ENCODE measurements at places on chromosomes 2 and 18.

DNA sequence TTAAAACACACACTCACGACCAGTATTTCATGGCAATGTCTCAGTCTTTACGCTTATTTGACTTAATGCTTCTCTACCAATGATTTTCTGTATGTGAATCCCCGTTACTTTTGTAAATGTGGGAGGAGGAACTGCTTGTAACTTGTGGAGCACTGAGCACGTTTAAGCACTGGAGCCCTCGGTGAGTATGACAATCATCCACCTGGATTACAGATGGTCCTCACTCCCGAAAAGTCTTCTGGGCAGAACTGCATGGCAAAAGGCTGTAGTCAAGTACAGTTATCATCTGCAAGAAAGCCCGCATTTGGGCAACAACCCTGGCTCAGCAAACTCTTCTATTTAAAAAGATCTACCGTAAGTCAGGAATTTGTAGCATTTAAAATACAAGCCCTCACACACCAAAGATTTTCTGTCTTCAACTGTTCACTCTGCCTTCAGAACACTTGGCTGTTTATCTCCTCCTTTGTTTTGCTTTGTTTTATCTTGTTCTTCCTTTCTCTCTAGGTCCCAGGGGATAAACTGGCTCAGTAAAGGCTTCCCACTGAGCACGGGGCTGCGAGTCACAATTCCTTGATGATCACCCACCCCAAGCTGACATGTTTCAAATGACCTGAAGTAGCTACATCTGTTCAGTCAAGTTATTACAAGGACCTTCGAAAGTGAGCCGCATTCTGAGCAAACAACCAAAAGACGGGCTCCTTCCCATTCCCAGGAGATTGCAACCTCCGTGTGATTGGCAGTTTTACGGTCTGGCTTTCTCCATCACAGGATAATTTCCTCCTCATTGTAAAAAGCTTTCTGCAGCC, 102.2 kb downstream of the DLGAP1 start:
- DNase-seq: no peak

DNA sequence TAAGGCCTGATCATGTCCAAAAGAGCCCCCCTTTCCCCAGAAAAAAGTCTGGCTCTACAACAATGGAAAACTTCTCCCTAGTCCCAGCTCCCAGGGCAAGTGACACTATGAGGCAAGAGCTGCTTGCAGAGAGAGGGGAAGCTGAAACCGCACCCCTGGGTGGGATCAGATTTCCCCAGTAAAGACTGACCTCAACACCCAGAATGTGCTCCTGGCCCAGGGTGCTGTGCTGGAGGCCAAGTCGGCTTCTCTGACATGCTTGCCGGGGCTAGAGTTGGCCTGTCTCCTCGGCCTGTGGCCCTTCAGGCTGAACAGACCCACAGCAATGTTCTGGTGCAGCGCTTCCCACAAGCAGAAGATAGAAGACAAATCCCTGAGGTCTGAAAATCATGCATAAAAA, 18.4 kb upstream of the ST8SIA3 start:
- no peak for DNase-seq

DNA sequence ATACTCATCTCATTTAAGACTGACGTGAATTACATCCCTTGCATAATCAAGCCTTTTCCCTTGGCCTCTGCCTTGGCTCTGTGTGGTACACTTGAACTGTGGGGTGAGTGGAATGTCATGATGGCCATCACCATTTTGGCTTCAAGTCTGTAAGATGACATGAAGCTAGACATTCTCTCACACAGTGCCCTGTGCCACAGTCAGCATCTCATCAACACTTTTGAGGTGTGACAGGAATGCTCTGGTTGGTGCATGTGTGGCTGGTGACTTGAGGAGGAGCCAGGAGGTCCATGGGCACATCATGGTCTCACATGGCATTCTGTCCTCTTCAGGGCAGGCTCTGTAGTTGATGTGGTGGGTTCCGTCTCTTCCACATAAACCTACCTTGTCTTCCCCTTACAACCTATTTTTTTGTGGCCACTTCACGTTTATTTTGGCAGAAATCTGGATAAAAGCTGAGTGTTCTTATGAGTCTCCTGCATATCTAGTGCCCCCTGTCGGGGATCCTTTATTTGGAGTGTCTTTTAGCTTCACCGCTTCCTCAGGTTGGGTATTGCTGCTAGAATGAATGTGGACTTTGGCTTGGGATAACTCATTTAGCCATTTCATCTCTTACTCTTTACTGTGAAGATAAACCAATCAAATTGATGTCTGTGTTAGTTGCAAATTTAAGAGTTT, 28.1 kb downstream of the MAP4K4 start:
- DNase-seq: no peak

DNA sequence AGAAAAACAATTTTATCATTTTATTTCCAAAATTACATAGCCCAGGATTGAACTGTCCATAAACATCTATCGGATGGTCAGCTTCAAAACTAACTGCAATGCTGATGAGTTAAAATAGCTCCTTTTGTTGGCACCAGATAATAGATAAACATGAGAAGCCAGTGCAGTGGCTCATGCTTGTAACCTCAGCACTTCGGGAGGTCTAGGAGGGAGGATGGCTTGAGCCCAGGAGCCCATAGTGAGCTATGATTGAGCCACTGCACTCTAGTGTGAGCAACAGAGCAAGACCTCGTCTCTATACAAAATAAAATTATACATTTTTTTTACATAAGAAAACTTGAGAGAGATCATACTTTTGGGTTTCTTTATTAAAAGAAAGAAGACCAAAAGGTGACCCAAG, 34.6 kb upstream of the IMPA2 start:
- DNase-seq: no peak

GRCh38 chr2:141195087-141195486, 935.7 kb downstream of the LRP1B start:
- no peak for DNase-seq

GRCh38 chr2:12119841-12120240, 373.4 kb downstream of the LPIN1 start:
- DNase-seq: no peak

All from activated naive CD4-positive, alpha-beta T cell treated with anti-CD3 and anti-CD28 coated beads, Interleukin-2, amount 10 ng/mL, durations not matched to agents 7 days and 5 days (primary cell).